ENCODE measurements at places on chromosomes 1 and 21.
A peak's percentile ranks its signal among the peaks of the same experiment; 100 is the strongest.

GRCh38 chr1:229253151-229253974, 17.5 kb upstream of the RAB4A start:
- peak; percentile 25 for DNase-seq

DNA sequence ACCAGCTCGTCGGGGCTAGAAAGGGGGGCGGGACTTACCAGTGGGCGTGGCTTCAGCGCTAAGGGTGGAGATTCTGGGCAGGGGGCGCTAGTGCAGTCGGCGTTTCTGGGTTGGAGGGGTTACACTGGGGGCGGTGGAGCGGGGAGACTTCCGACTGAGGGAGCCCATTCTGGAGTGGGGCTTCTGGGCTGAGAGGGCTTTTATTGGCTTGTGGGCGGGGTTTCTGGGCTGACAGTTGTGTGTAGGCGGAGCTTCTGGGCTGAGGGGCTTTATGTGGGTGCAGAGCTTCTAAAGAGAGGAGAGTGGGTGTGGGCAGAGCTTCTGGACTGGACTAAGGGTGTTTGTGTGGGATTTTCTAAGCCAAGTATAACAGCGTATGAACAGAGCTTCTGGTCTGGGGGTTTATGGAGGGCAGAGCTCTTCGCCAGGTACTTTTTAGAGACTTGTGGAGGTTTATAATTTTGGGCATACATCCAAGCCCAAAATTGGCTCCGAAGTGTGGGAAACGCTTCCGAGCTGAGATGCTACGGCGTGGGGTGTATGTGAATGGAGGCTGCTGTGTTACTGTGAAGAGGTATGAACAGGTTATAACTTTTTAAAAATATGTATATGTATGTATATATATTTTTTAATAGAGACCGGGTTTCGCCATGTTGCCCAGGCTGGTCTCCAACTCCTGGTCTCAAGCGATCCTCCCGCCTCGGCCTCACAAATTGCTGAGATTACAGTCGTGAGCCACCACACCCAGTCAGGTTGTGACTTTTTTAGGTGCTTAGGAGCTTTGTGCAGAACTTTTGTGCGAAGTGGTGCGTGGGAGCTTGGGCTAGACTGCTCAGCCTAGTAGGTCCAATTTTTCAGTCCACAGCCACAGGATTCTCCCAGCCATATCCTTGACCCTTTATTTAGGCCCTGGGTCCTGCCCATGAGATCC, 825 bp downstream of the TMEM39B start:
- DNase-seq = no peak

GRCh38 chr1:240572328-240572727, 39.6 kb downstream of the GREM2 start:
- no peak for DNase-seq

DNA sequence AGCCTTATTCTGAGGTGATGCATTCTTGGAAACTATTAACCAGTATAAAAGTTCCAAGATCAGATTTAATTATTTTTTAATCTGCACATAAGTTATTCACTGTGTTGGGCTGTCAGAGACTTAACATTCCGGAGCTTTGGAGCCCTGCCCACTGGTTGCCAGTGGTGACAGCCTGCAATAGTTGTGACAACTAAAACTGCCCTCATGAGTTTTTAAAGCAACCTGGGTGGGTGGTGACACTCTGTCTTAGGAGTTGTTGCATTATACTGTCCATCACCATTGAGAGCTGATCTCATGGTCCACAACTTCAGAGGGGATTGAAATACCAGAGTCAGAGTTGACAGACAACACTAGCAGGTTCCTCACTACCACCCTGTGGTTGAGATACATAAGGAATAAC, 653.9 kb upstream of the USP24 start:
- DNase-seq = no peak

DNA sequence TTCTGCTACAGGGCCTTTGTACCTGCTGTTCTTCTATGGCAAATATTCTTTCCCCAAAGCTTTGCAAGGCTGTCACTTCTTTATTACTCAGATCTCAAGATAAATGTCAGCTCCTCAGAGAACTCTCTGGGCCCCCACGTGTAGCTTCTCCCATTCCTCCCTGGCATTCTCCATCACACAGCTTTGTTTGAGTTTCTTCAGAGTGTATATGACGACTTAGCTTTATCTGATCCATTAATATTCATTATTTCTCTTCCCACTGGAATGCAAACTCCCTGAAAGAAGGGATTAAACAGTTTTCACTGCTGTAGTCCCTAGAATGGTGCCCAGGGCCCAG, 174.6 kb upstream of the EDN2 start:
- no peak for DNase-seq

DNA sequence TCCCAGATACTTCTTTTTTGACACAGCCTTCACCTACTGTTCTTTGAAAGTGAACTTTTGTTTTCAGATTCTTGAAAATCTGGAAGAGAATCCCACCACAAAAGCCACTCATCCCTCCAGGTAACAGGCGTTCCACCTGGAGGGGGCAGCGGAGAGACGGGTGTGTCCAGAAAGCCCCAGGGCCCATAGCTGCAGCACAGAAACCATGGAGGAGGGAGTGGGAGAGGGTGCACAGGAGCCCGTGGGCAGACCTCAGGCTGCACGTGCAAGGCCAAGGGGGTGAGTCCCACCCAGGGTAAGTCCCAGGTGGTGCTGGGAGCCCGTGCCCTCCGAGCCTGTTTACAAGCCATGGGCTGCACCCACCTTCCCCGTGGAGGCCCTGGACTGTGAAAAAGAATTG, 86.5 kb downstream of the PSMG1 start:
- DNase-seq = no peak

DNA sequence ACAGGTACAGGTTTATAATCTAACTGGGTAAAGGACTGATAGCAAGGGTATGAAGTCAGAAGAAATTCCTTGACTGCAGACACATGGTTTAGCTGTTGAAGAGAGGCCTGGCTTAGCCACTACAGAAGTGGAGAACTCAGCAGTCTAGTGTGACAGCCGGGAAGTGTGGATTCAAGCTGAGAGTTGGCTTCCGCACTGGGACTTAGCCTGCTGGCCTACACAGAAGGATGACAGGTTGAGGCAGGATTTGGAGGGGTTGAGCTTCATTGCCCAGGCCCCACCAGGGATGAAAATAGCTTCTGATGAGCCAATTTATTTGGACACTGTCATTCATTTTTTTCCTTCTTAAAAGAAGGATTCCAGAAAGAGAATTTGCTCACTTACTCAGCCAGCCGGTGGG, 284.4 kb downstream of the PCP4 start:
- DNase-seq = no peak

DNA sequence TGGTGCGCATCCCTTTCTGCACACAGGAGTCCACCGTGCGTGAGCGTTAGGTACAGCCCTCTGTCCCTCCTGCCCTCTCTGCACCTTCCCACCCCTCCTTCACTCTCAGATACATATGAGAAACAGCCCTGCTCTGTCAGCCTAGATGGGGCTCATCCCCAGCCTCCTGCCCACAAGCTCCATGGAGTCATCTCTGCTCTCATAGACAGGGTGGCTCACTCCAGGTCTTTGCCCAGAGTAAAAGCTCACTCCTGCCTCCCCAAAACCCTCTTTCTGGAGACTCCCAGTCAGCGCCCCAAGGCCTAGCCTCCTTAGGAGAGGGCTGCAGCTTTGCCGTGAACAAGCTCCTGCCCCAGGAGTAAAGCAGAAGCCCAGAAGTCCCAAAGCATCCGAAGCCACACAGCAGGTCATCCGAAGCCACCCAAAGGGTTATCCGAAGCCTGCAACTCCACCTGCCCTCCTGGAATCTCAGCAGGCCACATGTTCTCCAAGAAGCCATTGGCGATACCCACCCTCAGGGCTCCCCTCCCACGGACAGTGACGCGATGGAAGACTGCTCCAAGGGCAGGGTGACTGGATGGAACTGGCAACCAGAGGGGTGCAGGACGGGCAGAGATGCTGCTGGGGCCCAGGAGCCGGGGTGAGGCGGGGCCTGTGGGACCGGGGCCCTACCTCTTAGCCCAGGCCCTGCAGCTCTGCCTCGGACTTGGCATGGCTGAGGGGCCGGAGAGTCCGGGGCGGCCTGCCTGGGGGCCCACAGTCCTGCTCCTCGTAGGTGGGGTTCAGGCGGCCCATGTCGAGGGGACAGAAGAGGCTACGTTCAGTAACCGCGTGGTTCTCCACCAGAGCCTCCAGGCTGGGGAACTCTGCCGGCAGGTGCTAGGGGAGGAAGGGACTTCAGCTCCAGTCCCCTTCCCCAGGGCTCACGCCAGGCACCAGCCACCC, 3.6 kb upstream of the KIF17 start:
- DNase-seq = no peak

- DNase-seq = no peak
Observed at GRCh38 chr1:67629370-67630075, 55.5 kb upstream of the GADD45A start.
